ENCODE measurements at places on chromosomes 2 and 18.

DNA sequence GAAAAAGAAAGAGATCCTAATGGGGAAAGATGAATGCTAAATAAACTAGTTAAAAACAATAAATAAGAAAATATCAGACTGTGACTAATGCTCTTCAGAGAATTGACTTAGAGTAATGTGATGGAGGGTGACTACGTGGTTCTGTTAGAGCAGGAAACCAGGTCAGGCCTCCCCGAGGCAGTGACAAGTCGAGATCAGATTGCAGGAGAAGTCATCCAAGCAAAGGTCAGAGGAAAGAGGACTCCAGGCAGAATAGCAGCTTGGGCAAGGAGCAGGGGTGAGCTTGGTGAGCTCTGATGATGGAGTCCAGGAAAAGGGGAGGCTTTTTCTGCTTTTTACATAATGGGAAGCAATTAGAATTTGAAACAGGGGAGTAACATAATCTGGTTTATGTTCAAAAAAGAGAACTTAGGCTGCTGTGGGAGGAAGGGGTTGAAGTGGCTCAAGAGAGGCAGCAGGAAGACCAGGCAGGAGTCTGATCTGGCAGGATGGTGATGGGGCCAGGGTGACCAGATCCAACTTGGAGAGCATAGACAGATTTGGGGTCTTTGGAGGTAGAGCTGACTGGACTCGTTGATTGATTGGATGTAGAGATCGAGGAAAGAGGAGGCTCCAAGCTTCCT, 27.3 kb upstream of the ITGB6 start:
- DNase-seq: no peak

- DNase-seq: no peak
Measured at GRCh38 chr2:206797376-206797775, 32.0 kb downstream of the FASTKD2 start.

DNA sequence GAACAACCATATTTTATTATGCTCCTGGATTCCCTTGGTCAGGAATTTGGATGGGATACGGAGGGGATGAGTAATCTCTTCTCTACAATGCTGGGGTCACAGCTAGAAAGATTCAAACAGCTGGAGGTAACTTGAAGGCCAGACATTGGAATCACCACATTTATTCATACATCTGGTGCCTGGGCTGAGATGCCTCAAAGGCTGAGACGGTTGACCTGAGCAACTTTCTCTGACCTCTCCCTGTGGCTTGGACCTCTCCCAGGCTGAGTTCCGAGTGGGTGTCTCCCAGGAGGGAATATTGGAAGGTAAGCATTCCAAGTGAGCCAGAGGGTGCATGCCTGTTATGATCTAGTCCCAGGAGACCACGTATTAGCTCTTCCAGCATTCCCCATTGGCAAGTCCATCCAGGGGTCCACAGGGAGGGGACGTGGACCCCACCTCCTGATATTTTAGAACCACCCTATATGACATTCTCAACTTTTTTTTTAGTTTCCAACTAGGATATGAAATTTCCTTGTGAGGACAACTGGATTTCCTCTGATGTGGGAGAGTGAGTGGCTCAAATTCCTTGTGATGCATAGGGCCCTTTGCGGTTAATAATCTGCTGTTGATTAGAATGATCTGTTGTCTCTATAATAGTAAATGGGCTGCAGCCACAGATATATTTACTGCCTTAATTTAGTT, 101.8 kb downstream of the MRPS9 start:
- DNase-seq: no peak

DNA sequence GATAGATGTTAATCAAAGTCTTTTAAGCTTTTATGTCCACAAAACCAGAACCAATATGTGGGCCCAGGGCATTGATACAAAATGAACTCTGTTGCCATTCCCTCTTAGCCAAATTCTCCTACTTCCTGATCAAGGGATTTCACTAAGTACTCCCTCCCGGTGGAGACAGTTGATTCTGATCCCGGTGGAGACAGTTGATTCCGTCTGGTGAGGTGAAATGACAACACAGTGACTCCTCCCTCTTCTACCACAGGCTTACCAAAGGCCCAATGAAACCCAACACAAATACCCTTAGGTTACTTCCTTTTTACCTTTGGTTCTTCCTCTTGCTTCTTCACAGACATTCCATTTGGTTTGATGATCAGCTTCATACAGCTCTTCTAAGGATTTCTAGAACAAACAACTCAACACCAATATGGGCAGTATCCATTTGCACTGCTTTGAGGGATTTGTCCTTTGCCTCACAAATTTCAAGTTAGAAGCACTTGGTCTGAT, 153.8 kb downstream of the IKZF2 start:
- DNase-seq: no peak

DNA sequence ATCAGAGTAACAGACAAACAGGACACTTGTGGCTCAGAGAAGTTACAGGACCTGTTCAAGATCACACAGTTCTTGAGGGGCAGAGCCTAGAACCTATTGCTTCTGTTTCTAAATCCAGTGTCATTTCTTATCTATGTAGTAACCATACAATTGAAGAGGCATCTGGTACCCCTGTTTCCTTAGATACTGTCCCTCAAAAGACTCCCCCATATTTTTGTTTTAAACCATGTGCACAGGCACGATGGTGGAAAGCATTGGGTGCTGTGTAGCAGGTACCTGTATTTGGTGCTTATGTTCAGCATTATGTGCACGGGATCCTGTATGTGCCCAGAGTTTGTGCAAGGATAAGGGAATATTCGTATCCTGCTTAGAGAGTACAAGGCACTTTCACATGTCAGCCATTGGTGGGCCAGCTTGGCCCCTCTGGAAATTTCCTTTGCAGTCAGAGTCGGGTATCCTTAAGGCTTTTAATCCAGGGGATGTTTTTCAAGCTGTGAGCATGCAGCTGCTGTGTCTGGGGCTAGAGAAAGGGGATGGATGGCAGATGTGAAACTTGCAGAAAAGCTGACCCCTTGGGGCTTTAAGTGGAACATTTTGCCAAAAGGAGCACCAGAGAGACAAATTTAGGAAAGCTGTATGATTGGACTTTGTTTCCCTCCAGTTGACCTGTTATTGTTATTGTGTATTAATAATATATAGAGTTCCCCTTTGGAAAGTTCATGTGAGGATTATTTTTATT, 2.1 kb downstream of the LBH start:
- no peak for DNase-seq

- DNase-seq: no peak
Measured at GRCh38 chr18:38174173-38174572, 608.6 kb upstream of the CELF4 start.

- no peak for DNase-seq
Measured at GRCh38 chr2:10303181-10303693, 533 bp downstream of the HPCAL1 start.

DNA sequence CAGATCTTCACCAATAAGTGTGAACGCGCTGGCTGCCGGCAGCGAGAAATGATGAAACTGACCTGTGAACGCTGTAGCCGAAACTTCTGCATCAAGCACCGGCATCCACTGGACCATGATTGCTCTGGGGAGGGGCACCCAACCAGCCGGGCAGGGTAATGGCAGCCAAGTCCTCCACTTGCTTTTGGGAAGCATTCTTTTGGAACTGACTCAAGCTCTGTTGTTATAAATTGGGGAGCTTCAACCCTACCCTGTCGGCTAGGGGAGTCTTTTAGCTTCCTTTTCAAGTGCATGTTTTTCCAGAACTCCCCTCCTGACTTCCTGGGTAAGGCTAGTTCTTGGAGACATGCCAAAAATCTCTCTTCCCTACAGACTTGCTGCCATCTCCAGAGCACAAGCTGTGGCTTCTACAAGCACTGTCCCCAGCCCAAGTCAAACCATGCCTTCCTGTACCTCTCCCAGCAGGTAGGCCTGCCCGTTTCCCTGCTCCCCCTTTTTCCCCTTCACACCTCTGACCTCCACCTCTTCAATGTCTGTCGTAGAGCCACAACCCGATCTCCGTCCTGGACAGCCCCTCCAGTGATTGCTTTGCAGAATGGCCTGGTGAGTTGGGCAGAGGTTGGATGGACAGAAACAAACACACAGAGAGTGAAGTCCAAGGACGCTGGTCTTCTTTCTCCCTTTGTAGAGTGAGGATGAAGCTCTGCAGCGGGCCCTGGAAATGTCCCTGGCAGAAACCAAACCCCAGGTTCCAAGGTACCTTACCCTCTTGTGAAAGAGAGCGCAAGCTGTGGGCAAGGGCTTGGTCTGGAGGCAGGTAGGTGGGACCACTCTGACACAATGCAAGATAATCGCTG, 1.5 kb downstream of the ZFAND2B start:
- DNase-seq: no peak

GRCh38 chr2:40827392-40827791, 375.5 kb upstream of the SLC8A1 start:
- DNase-seq: no peak

DNA sequence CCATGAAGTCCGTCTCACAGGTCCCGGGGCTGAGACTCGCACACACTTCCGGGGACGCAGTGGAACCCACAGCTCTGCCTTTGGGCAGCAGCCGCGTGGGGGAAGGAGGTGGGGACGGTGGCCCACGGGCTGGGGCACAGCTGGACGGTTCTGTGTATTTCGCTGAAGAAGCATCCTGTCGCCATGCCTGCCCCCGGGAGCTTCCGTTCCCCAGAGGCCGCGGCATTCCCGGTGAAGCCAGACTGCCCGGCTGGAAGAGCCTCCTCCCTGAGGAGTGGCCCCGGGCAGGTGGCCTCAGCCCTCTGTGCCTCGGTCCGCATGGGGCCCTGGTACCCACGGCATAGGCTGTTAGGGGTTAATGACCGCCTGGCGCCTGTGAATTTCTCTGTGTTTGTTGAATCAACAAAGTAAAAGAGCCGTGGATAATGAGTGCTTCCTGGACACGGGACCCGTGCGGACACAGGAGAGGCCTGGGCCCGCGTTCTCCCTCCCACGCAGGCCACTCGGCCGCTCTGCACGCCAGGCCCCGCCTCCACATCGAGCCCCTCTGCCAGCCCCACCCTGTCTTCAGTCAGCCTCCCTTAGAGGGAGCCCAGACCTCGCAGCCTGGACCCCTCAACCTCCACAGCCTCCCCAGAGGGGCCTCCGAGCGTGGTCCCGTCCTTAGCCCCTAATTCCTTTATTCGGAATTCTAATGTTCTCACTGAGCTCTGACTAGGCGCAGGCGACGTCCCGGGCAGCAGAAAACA, 51.0 kb downstream of the KCNG2 start:
- DNase-seq: no peak

- DNase-seq: no peak
Measured at GRCh38 chr2:128414946-128415778, 96.5 kb upstream of the HS6ST1 start.

DNA sequence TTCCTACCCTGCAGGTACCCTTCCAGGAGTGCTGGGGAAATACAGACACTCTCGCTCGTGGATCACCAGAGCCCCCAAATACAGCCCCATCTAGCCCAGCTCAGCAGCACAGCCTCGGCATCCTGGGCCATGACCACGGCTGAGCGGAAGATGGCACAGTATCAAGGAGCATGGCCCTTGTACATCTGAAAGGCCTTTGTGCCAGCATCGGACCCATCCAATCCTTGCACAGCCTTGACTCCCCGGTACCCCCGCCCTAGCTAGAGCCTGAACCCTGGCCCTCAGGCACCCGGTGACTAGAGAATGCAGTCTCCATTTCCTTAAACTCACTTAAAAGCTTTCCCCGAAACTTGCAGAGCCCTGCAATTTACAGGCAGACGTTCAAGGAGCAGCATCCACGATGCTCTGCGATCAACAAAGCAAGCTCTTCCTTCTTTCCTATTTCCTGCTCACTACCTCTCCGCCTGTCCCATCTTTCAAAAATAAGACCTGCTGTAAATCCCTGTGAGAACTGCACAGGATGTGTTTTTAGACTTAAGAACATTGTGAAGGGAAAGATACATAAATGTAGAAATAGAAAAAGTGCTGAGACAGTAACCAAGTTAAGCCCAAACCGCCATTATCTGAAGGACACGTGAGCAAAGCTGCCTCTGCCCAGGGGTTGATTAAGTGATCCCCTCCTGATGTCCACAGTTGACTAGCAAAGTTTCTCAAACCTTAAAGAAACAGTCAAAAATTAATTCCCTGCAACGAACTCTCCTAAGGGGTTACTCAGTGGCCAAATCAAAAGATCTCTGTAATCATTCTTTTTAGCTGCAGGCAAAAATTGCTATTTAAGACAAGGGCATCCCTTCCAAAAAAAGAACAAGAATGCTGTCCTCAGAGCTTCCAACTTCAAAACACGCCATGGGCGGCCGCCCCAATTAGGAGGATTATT, 48.5 kb downstream of the ZNF516 start:
- DNase-seq: no peak

DNA sequence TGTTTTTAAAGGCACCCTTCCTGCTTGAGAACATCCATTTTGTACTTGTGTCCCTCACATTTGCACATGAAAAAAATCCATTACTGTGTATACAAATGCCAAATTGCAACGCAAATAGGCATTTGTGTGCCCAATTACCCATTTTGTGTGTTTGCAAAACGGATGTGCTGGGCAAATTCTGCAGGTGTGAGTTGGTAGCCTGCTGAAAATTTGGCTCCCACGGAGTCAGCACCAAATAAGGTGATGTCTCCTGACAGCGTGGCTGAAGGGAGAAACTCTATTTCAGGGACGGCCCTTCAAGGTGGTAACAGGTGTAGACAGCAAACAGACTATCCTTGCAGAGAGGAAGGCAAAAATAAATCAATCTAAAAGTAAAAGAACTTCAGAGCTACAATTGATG, 661.1 kb downstream of the BCL11A start:
- DNase-seq: no peak

GRCh38 chr18:48032876-48033789, 102.7 kb upstream of the SMAD2 start:
- DNase-seq: no peak

GRCh38 chr2:77144772-77145171, 377.4 kb downstream of the LRRTM4 start:
- DNase-seq: no peak

GRCh38 chr2:188609321-188610049, 317.8 kb downstream of the GULP1 start:
- no peak for DNase-seq

DNA sequence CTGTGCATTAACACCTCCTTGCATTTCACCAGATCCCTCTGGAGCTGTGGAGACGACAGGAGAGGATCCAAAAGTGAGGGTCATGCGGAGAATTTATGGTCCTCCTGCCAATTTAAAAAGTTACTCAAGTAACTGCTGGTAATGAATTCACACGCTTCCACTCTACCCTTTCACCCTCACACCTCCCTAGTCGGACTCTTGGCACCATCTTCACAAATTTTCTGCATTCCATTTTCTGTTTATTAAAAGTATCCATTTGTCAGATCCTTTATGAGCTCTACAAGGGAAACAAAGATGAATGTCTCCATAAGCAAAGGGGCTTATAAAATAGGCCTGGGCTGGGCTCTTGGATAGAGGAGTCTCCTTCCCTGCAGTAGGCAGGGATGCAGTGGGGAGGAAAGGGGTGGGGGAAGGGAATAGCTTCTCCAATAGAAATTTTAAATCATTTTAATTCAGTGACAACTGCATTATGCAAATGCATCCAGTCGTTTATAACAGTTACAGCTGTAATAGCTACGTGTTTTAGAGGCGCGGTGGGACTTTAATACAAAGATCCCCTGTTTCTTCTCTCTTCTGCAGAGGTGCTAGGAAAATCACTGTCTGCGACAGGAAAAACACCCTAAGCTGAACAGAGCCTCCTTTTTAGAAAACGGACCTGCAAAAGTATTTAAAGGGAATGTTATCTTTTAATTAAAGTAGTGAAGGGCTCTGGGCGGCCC, 132.2 kb downstream of the EPHA4 start:
- DNase-seq: no peak

Measured in nucleus accumbens (tissue), 56 donors.